ENCODE measurements at places on chromosomes 12 and 14.

DNA sequence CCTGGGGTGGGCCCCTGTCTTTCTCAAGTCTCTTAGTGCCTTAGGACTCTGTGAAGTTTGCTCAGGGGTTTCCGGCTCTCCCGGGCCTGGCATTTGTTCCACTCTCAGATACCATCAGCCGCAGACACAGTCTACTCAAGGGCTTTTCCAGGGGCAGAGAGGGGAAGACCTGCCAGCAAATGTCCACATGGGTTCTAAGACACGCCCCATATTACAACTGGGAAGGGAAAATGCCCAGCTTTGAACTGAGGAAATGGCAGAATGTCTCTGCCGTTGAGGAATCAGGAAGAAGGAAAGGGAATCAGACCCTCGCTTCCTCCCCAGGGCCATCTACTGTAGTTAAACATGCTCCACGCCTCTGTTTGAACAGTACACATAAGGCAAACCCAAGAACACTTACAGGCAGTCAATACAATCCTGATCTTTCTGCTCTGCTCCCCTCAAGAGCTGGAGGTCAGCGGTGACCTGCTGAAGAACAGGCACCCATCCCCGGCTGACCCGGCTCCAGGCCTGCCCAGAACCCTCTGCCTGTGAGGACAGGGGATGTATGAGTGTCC lies 7.9 kb downstream of the CCDC85C start:
- DNase-seq: no peak

DNA sequence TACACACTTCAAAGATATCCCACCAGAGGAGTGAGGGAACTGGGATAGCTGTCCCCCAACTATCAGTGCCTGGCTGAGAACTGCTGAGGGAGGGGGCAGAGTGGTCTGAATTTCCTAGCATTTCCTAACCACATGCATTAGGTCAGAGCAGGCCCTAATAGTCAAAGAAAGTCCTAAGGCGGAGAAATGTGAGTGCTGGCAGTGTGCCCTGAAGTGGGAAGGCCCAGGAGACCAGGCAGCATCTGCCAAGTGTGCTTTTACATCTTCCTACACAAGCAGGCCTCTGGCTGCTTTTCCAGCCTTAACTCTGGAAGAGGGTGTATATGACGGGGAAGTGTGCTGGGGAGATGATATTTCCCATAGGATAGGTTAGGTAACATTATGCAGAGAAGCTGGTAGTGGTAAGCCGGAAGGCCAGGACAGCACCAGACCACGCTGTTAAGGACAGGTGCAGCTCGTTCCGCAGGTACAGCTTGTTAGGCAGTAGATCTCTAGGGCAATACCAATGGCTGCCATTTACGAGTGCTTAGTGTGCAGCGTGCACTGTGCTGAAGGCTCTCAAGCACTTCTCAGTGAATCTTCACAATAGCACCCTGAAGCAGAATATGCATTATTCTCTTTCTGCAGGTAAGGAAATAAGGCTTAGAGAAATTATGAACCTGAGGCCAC lies 9.1 kb upstream of the CCDC198 start:
- no peak for DNase-seq

GRCh38 chr12:108831309-108831991 lies 25.9 kb downstream of the SSH1 start:
- DNase-seq: no peak

GRCh38 chr12:67649570-67650387 lies 1.2 kb downstream of the DYRK2 start:
- DNase-seq: no peak

GRCh38 chr14:73289308-73289707 lies 52.0 kb downstream of the PAPLN start:
- no peak for DNase-seq

Measured in activated naive CD4-positive, alpha-beta T cell (primary cell).